ENCODE measurements at places on chromosomes 3 and 15.

DNA sequence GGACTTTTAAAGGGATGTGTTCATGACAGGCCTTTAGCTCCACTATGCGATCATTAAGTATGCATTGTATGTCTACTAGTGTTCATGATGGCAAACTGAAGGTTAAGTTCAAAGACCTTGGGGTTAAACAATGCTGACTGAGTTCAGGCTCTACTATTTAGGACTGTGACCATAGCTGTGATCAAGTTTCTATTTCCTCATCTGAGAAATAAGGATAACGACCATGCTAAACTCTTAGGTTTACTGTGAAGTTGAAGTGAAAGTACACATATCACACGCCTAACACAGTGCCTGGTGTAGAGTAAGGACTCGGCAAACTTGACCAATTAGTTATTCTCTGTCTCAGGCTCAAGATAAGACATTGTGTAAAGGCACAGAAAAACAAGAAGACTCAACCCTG is 243.2 kb downstream of the MBNL1 start:
- no peak for DNase-seq

- DNase-seq, result no peak
Observed at GRCh38 chr15:25600751-25601150, 161.9 kb upstream of the UBE3A start.

- DNase-seq, result no peak
Observed at GRCh38 chr3:31959951-31960792, 20.9 kb downstream of the OSBPL10 start.

- DNase-seq, result no peak
Observed at GRCh38 chr3:186754006-186754405, 29.4 kb upstream of the EIF4A2 start.

- no peak for DNase-seq
Observed at GRCh38 chr3:129467932-129468331, 27.9 kb downstream of the IFT122 start.

DNA sequence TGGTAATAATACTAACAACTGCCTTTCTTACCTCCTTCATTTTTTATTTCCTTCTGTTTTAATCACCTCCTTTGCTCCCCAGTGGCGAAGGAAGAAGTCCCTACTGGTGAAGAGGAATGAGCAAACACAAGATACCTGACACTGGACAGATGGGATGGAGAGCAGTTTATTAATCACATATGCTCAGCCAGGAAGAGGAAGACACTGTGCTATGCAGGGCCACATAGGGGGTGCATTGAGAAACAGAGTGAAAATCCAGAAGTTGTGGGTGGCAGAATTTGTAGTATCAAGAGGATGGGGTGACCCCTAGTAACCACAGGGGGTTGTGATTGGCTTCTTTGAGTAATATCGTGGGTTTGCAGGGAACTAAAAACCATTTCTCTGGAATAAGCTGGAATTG is 1041.9 kb downstream of the OTOL1 start:
- no peak for DNase-seq

DNA sequence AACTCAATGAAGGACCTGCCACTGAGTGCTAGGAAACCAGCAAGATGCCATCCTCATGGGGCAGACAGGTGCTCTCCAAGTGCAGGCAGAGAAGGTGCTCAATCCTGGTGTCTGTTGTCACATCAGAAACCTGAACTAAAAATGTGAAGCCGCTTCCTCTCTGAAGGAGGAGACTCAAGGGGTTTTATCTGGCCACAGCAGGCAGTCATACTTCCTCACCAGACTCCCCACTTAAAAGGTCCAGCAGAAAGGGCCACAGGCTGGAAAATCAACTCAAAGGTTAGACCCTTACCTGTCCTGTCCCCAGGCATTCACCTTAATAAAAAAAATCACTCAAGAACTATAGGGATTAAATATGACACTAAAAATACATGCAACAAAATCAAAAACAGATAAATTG is 4.8 kb downstream of the CCDC12 start:
- no peak for DNase-seq

GRCh38 chr3:115350606-115351005 is 203.5 kb upstream of the ZBTB20 start:
- DNase-seq, result no peak

DNA sequence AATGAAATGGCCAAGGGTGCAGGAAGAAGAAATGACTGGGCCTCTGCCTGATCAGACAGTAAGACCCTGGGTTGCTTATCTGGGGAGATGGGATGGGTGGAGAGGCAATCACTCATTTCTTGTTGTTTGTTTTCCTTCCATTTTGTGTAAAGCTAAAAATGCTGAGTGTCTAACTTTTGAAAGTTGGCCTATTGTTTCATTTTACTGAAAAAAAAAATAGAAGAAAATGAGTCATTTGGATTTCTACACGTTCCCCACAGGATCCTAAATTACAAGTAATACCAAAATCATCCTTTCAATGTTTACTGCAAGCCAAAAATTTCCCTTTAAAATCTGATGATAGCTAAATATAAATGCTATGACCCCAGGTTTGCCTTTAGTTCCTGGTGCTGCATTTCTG is 30.6 kb downstream of the PTX3 start:
- DNase-seq, result no peak

- DNase-seq, result no peak
Observed at GRCh38 chr15:91981821-91982800, 128.6 kb downstream of the SLCO3A1 start.

GRCh38 chr3:171753025-171753472 is 57.2 kb downstream of the PLD1 start:
- DNase-seq, result no peak

GRCh38 chr3:158735296-158736033 is 3.2 kb upstream of the RARRES1 start:
- no peak for DNase-seq

DNA sequence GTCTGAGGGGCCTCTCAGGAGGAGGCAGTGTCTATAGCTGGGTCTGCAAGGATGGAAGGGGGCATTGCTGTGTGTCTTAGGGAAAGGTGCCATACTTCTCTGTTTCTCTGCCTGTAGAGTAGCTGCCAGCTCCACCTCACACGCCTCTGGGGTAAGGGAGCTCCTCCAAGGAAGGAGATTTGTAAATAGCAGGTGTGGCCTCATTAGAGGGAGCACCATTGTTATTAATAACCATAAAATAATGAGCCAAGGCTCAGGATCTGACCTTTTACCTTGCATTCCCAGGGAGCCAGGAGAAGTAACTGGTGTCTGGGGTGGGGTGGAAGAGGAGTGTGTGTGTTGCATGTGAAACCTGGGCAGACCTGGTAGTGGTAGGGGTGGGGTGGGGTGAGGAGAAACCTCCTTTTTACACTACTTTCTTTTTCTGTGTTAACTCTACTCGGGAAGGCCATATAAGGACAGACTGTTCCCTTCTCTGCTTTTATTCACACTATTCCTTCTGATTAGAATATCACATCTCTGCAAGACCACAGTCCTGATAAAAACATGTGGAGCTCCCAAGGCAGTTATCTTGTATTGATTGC is 2.2 kb upstream of the C15orf39 start:
- no peak for DNase-seq

GRCh38 chr15:84736375-84736774 is 12.0 kb upstream of the ZNF592 start:
- DNase-seq, result peak; percentile 70

DNA sequence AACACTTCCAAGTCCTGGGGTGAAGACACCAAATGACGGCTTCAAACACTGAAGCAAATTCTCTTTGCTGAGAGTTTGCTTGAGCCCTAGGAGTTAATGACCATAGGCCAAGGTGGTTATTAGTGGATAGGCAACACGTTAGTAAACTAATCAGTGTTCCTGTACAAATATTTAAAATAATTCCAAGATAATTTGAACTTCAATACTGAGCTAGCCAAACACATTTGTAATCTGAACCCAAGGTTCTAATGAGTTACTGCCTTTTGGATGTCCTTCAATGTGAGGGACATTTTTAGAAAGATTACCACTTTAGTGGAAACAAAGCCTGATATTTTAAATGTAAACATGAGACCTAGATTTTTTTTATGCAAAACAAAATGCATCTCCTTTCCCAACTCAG is 94.6 kb downstream of the THRB start:
- no peak for DNase-seq

DNA sequence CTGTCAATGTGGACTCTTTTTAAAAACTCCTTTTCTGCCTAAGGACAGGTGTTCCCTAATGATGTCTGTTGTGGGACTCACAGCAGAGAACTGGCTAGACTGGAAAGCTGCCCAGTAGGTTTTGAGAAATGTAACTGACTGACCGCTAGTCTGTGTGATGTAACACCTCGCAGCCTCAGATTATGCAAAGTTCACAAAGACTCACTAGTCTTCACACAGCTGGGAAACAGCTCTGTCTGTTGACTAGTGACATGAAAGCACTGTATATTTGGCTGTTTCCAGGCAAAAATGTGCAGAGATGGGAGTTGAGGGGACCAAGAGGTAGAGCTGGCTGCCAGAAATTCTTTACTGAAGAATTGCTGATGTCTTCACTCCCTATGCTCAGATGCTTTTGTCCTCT is 10.3 kb downstream of the PDZRN3 start:
- DNase-seq, result no peak

GRCh38 chr3:47758261-47759025 is 23.2 kb downstream of the SMARCC1 start:
- no peak for DNase-seq

GRCh38 chr3:172029425-172030098 is 9.8 kb upstream of the FNDC3B start:
- DNase-seq, result no peak

DNA sequence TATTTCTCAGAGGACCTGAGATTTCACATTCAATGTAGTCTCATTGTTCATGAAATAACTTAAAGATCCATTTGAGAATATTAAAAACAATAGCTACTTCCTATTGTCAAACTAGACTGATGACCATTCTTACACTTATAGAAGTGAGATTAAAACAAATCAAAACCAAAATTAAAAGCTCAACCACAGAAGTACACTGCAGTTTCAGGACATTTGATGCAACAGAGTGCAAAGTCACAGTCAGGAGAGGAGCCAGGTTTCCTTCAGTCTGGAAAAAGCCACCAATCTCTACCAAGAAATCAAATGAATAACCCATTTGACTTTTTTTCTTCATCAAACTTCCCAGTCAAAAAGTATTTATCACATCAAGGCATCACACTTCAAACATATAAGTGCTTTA is 5.5 kb downstream of the CCPG1 start:
- no peak for DNase-seq

DNA sequence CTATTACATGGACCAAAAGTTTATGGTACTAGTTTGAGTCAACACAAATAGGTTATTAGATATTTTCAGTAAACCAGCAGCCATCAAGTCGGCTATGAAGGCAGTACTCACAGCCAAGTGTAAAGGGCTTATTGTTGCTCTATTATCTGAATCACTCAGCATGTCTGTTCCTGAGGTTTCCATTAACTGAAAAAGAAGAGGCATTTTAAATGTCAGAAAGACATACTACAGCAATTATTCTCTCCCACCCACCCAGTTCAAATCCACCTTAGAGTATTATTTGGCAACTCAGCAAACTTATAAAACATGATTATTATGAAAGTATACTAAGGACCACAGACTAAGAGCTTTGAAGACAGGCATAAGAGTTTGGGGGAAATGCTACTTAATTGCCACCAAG is 93.1 kb downstream of the BTD start:
- no peak for DNase-seq

DNA sequence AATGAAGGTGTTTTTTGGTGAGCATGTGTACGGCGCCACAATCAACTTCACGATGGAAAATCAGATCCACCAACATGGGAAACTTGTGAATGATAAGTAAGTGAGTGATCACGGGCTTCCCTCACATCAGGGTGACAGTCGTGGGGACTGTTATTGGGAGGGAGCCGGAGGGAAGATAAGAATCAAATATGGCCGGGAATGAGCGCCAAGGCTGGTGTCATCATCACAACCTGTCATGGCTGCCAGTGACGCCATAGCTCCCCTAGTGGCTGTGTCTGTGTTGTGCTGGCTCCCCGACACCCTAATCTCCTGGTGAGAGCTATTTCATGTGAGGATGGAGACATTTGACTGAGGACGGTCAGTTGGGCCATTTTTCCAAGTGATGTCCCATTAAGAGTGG is 168.5 kb downstream of the SV2B start:
- DNase-seq, result peak; percentile 48

DNA sequence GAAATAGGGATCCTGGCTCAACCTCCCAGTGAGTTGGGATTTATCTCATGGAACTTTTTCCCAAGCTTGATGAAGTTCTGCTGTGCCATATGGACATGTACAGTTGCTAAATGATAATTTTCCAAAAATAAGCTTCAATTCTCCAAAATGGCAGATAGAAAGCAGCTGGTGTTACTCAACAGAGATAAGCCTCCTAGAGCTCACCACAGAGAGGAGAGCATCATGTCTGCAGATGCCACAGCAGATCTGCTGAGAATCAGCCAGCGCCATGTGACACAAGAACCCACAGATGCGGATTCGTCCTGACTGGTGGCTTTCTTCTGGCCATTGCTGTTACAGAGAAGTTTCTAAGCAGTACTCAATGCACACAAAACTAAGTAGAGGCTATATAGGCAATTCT is 50.6 kb downstream of the AGTR1 start:
- DNase-seq, result no peak

- no peak for DNase-seq
Observed at GRCh38 chr3:117630885-117631284, 921.3 kb downstream of the TUSC7 start.

DNA sequence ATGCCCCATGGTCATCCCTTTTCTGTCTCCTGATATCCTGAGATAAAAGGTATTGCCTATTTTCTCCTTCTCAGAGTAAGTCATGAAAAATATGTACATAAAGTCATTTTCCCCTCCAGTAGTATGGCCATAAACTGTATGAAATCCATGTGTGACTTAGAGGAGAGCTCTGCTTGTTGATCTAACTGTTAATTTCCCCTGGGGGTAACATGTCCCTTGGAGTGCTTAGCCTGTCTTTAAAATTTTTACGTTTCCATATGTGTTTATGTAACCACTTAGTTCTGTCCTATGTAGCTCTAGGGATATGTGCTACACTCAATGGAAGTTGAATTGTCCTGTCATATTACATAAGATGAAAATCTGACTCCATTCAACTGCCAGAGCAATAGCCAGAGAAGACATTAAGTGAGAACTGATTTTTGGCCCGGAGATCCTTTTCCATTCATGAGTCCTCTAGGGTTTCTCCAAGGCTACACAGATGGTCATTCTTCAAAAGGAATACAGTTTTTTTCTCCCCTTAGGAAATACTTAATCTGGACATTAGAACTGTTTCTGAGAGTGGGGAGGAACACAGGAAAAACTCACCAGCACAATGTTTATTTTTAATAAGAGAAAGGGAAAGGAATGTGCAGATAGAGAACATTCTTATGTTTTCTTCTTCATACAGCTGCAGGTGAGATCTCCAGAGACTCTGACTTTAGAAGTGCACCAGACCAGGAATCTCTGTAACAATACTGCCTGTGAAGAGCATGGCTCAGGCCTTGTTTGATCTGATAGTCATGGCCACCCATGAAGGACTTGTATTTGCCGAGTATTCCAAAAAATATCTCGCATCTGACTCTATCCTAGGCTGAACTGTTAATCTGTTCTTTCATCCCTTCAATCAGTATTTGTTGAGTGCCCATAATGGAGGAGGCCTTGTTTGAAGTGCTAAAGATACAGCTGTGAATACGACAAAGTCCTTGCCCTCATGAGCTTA is 29.8 kb upstream of the CLRN1 start:
- no peak for DNase-seq

- DNase-seq, result no peak
Observed at GRCh38 chr3:122679882-122680474, 661 bp upstream of the PARP14 start.

- no peak for DNase-seq
Observed at GRCh38 chr3:186760141-186760833, 23.1 kb upstream of the EIF4A2 start.

GRCh38 chr3:72597756-72598195 is 250.5 kb downstream of the SHQ1 start:
- DNase-seq, result no peak

Measured in NAMALWA (cell line).